ENCODE measurements at places on chromosomes 5 and 9.

DNA sequence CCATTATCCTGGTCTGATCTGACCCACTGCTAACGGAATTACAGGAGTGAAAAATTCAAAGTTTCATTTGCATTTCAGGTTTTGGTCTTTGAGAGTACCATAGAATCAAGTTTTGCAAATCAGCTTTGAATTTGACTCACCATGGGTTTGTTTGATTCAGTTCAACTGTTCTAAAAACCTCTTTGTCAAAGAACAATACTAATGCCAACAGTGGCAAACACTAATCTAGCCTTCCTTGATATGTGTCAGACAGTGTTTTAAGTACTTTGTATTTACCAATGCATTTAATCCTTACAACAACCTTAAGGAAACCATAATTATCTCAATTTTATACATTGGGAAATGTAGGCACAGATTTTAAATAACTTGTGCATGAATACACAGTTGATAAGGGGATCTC, 10.1 kb upstream of the FSD1L start:
- no peak for DNase-seq

DNA sequence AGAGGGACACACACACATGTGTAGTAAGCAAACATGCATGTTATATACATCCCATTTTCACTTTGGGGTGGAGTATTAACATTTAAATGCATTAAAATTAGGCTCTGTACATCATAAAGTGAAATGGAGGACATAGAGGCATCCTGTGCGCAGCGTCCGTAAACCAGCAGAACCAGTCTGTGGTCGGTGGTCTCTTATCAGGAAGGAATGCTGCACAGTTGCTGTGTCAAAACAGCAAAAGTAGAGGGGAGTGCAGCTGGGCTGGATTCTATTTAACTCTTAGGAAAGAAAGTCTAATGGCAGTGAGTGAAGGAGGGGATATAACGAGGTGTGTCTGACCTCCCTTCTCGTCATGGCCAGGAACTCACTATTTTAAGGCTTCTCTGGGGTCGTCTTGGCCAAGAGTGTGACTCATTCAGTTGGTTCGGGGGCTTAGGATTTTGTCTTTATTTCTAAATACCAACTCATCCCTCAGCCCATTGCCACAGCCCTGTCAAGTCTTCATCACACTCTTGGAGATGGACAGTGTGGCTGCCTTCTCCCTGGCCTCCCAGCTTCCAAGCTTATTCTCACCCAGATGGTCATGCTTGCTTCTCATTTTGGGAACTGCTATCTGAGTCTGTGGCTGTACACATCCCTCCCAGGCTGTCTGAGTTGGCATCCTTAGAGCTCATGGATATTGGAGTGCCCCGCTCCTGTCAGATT, 20.1 kb upstream of the CXCL14 start:
- peak; percentile 61 for DNase-seq

DNA sequence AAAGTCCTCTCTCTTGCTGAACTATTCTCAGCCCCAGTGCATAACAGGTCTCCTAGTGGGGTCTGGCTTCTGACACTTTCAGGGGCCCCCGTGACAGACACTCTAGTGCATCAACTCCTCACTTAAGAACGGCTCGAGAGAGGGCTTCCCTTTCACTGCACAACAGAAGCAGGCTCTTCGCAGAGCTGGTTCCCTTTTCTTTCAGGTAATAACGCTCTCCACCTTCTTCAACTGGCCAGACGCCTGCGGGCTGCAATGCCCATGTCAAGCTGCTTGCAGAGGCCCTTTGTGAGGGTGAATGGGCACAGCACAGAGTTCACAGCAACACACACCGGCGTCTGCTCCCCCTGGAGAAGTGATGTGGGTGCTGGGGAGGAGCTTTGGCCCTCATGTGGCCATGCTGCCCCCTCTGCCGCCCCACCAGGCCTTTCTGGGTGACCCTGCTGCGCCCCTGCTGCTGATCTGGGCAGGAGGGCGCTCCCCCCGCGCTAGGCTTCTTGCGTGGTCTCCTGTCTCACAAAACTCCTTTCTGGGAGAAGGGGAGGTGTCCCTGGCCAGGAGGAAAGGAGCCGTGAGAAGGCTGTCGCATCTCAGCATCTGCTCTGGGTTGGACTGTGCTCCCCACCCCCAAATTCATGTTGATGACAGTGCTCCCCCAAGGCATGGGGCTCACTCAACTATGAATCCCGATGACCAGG, 2.4 kb downstream of the MRPL36 start:
- DNase-seq, result no peak

GRCh38 chr9:112853882-112854585, 36.6 kb downstream of the SLC46A2 start:
- no peak for DNase-seq

DNA sequence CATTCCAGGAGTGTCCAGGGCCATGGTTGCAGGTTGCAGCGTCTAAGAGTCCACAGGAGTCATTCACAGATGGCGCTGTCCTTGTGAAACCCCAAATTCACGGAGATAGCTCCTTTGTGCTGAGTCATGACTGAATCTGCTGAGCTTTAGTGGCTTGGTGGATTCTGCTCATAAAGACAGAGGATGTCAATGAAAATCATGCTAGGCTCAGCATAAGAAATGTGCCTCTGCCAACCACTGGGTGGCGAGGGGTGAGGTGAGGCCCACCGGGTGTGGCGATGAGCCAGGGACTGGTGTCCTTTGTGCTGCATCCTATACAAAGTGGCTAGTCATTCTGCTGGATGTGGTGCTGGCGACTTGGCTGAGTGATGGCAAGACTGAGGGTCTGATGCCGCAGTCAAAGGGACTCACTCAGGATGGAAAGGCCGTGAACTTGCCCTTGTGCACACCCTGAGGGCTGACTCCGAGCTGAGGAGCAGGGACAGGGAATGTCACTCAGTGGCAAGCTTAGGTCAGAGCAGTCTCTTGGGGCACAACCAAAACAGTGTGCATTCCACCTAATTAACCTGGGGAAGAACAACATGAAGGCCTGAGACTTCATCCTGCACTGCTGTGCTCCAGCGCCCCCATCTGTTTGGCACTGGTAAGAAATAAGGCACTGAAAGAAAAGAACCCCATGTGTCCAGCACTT, 71.5 kb downstream of the DAP start:
- DNase-seq, result peak; percentile 79

- no peak for DNase-seq
These were observed 21.3 kb downstream of the ABCA1 start for GRCh38 chr9:104906441-104907277.

GRCh38 chr5:155554500-155554899, 540.9 kb downstream of the KIF4B start:
- DNase-seq, result no peak

DNA sequence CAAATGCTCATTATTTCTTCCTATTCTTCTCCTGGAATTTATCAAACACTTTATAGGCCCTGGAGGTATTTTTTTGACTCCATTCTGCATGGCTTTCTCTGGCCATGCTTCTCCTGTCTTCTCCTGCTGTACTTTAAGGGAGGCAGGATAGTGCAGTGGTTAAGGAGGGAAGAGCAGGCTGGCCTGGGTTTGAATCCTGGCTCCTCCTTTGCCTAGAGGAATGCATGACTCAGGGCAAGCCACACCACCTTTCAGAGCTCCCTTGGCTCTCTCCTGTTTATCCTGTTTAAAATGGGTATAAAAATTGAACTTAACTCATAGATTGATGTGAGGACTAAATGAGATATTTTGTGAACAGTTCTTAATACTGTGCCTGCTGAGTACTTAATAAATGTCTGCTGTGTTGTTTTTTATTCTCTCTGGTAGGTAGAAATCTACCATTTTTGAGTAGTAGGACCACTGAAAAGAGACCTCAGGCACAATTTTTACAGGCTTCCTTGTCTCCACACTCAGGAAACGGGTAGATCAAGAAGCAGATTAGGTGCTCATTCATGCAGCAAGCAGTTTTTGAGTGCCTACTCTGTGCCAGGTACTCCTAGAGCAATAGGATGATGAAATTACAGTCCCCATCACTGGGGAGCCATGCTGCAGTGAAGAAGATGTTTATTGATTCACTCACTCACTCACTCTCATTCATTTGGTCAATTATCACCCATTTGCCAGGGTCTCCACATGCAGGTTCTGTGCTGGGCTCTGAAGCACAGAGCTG, 32.7 kb upstream of the ARAP3 start:
- peak; percentile 75 for DNase-seq

DNA sequence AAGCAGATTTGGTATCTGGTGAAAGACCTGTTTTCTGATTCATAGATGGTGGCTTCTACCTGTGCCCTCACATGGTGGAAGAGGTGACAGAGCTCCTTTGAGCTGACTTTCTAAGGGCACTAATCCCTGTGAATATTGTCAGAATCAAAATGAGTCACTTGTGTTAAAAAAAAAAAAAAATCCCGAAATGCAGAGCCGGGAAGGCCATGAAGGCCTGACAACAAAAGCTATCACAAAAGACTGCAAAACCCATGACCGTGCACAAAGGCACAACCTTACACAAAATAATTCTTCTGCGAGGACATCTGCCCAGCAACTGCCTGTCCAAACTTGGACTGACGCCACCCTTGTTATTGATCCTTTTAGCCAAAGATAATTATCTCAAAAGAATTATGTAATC, 19.6 kb upstream of the UBTD2 start:
- DNase-seq, result no peak

DNA sequence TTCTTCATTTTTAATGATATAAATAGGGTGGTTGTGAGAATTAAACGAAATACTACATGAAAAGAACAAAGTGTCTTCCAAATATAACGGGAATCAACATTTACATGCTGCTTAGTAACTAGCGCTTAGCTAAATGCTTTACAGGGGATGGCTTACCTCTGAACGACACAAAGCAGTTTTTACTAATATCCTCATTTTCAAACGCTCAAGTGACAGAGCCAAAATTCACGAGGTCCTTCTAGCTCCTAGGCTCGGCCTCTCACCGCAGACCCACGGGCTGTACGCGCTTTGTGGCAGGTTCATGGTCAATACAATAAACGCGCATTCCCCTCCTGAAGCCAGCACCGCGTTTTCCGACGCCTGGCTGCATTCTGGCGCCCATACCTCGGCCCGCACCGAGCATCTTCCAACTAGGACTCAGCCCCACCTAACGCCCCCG, 442 bp downstream of the ZNF510 start:
- DNase-seq, result no peak

GRCh38 chr5:32076699-32077695, 97.1 kb downstream of the GOLPH3 start:
- peak; percentile 58 for DNase-seq

GRCh38 chr9:27990524-27990923, 417.2 kb upstream of the C9orf72 start:
- DNase-seq, result no peak

- no peak for DNase-seq
These were observed 77.3 kb downstream of the PALM2AKAP2 start for GRCh38 chr9:109857336-109857735.

DNA sequence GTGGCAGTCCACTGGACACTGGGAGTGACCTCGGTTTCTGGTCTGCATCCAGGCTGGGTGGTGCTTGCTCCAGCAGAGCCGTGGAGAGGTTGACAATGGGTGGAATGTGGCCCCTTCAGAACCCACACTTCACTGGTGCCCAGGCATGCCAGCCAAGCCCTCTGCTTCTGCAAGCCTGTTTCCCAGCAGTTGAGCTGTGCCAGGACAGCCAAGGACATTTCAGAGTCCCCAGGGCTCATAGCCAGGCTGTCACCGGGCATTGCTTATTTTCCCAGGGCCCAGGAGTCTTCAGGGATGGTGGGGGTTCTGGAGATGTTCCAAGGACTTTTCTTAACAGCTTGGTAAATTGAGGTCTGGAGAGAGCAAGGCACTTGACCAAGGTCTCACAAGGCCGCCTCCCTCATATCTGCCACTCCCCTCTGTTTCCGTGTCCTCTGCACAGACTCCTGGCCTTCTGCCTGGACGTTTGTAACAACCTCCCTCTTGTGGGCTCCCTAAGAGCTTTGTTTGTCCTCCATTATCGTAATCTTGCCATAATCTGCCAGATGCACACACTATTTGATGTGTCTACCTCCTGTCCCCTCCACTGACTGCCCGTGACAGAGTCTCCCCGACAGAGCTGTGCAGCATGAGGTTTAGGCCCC, 3.8 kb upstream of the NDST1 start:
- DNase-seq, result no peak

GRCh38 chr9:100219347-100219746, 120.3 kb downstream of the INVS start:
- no peak for DNase-seq

- DNase-seq, result no peak
These were observed 503.8 kb upstream of the ADAMTS16 start for GRCh38 chr5:4636378-4636777.

DNA sequence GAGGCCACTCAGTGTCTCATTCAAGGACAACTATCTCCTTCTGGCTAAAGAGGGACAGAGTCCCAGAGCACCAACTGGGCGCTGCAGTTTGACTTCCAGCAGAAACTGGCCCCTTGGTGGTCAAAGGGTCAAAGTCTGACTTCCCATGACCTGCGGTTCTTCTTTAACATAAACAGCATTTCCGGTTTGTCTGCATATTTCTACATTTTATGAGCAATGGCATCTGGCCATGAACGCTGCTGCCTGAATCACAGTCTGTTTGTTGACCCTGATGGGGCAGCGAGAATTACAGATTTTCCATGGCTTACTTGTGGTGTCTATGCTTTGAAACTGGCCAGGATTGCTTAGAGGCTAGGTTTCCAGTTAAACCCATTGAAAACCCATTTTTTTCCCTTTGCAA, 1.3 kb downstream of the TNFSF15 start:
- peak; percentile 69 for DNase-seq

- DNase-seq, result no peak
These were observed 713 bp downstream of the LCN10 start for GRCh38 chr9:136741883-136742571.

GRCh38 chr5:61402244-61402823, 70.3 kb downstream of the ZSWIM6 start:
- DNase-seq, result no peak

DNA sequence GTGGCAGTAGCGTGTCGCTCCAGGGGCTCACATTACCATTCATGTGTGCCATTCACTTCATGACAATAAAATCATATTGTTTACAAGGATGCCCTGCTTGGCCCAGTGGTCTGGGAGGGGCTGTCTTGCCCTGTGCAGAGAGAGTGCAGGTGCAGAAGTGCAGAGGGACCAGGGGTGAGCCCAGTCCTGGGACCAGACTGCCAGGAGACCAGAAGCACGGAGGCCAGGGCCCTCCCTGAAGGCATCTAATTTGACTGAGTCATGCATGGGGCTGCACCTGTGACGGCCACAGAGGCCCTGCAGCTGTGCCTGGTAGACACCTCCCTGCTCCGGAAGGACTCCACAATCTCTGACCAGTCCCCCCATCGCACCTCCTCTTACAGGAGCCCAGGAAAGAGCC, 164.4 kb upstream of the FOXD4L5 start:
- no peak for DNase-seq

DNA sequence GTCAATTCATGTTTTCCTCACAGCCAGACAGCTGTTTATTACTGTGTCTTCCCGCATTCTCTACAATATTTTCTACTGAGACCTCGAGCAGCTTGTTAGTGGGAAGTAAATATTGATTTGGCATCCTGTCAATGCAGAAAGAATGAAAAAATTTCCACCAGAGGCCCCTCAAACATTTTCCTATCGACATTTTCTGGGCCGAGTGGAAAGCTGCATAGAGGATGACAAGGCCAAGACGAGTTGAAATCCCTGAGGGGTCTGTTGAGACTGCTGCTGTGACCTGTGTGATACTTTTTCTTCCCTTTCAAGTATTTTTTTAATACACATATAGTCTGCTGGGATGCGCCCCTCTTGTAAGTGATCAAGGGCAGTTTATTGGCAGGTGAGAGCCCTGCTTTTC, 91.4 kb upstream of the SH3GL2 start:
- no peak for DNase-seq

All from islet precursor cell (in vitro differentiated cells).